Pancreas (tissue), 10 donors: ENCODE measurements at places on chromosomes 6 and 20. TPM values are rescaled to one million over a fixed set of nuclear protein-coding genes. Genes with fewer than 3 reads are reported as not detected.

SAMD3 gene
- total RNA-seq = 1.1 TPM

EFCAB8 gene
- 0.19 TPM for total RNA-seq

COL9A3 gene
- 35.2 TPM for total RNA-seq

PSORS1C1 gene
- 0.26 TPM for total RNA-seq

E2F3 gene
- 0.51 TPM for total RNA-seq

ARMH2 gene
- total RNA-seq = not detected

MAS1 gene
- not detected for total RNA-seq

ABHD16B gene
- not detected for total RNA-seq

NKX2-2 gene
- total RNA-seq = 2.3 TPM

HSF2 gene
- total RNA-seq = 3.5 TPM

FAM209A gene
- 0.28 TPM for total RNA-seq

- DNase-seq = peak; percentile 71
Measured at GRCh38 chr20:63658749-63659187, 656 bp downstream of the RTEL1 start.

DNA sequence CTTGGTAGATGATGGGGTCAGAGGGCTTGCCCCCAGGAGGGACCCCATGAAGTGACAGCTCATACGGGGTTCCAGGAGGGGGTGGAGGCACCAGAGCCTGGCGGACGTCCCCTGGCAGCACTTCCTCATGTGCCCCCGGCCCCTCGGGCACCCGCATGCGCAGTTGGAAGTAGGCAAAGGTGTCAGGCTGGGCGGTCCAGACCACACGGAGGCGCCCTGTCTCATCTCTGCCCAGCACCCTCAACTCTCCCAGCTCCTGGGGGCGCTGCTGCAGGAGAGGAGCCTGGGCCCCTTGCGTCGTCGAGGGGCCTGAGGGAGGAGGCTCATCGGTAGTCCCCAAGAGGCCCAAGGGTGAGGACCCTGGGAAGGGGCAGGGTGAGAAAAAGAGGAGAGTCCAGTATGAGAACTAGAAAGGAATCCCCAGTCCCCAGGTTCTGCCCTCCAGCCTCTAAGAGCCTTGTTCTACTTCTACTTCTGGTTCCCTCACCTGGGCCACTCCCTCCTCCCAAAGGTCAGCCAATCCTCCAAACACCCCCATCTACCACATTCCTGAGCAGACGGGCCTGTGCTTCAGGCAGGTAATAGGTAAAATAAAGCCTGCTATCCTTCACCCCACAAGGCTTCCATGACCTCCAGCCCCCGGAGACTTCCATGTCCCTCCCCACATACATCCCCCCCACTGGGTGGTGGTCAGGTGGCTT is 23.2 kb downstream of the TNXB start:
- DNase-seq = peak; percentile 54

GRCh38 chr6:90533615-90534336 is 53.1 kb downstream of the MAP3K7 start:
- DNase-seq = no peak

GRCh38 chr6:15247500-15248450 is 1.9 kb downstream of the JARID2 start:
- DNase-seq = peak; percentile 84

GRCh38 chr6:103273048-103273447 is 1586.7 kb downstream of the HACE1 start:
- DNase-seq = no peak

GRCh38 chr20:58542411-58543095 is 27.4 kb upstream of the APCDD1L start:
- peak; percentile 36 for DNase-seq

DNA sequence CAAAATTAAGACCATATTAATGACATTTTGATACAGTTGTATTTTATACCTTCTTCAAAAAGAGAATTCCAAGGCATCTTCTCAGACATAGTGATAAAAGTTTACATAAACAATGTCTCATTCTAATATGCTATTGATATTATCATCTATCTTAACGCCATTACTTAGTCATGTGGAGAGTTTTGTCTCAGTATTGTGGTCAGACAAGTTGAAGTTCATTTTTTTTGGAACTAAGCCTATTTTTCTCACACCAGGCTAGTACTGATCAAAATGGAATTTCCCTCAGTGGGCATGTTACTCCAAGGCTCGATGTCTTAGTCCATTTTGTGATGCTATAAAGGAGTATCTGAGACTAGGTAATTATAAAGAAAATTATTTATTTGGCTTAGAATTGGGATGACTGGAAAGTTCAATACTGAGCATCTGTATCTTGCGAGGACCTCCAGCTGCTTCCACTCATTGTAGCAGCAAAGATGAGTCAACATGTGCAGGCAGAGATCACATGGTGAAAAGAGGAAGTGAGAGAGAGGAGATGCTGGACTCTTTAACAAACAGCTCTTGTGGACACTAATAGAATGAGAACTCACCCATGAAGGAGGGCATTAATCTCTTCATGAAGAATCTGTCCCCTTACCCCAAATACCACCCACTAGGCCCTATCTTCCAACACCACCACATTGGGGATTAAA is 825.5 kb upstream of the MANEA start:
- no peak for DNase-seq

GRCh38 chr6:44286285-44286565 is 16.0 kb downstream of the TMEM151B start:
- DNase-seq = no peak

- no peak for DNase-seq
Measured at GRCh38 chr6:157292202-157292601, 31.1 kb downstream of the TMEM242 start.

- no peak for DNase-seq
Measured at GRCh38 chr20:47272893-47273590, 83.5 kb downstream of the ZMYND8 start.

DNA sequence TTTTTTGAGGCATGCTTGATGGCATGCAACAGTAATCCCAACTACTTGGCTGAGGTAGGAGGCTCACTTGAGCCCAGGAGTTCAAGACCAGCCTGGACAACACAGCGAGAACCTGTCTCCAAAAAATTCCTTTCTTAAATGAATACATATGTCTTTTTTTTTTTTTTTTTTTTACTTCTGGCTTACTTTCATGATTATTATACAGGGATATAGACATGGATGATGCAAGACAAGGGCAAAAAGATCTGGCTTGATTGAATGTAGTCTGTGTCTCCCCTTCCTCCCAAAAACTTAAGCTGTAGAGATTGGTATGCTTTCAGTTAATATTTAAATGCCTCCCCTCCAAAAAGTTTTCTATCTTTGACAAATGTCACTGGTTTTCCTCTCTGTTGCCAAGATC is 7.6 kb downstream of the SNX3 start:
- DNase-seq = no peak

DNA sequence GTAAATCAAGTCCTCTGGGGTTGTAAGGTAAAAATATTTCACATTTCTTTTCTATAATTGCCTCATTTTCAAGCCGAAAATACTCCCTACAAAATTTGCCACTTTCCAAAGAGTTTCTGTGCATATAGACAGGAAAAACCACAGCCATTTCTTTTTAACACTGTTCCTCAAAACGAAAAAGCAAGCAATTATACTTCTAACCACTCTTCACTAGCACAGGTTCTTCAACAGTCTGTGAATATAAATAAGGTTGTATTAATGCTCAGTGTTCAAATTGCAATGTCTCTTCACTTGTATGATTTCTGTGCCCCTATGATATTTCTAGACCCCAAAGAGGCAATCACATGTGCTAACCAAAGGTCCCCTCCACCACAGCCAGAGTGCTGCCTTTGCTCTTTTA is 206.0 kb downstream of the SIM1 start:
- no peak for DNase-seq

DNA sequence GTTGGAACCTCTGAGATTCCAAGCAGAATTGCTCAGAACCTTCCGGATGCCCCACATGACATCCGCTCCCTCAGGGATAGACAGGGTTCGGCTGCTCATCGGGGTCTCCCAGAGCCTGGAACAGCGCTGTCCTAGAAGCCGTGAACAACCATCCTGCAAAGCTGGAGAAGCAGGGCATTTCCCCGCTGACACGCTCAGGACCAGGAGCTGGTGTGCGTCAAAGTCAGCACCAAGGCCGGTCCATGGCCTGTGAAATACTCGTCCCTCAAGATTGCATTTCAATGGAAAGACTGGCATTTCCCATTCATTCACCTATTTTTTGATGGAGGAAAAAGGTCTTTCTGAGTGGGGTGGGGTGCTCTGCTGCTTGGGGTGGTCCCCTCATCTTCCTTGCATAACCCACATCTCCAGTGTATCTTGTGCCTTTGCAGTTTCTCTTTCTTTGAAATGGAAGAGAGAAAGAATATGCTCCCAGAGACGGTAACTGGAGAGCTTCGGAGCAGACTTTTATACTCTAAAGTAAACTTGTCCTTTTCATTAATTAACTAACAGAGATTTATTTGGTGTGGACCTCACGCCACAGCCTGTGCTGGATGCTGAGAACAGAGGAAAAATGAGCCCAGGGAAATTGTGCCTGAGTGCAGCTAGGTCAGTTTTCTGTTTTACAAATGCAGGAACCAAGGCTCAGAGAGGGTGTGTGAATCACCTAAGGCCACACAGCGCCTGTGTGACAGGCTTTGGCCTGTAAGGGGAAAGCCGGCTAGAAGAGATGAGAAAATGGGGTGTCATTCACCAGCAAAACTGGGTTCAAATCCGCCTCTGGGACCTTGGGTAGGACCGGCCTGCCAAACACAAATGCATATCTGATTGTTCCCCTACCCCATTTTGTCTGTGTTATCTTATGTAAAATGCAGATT is 52.4 kb downstream of the RBM38 start:
- no peak for DNase-seq

DNA sequence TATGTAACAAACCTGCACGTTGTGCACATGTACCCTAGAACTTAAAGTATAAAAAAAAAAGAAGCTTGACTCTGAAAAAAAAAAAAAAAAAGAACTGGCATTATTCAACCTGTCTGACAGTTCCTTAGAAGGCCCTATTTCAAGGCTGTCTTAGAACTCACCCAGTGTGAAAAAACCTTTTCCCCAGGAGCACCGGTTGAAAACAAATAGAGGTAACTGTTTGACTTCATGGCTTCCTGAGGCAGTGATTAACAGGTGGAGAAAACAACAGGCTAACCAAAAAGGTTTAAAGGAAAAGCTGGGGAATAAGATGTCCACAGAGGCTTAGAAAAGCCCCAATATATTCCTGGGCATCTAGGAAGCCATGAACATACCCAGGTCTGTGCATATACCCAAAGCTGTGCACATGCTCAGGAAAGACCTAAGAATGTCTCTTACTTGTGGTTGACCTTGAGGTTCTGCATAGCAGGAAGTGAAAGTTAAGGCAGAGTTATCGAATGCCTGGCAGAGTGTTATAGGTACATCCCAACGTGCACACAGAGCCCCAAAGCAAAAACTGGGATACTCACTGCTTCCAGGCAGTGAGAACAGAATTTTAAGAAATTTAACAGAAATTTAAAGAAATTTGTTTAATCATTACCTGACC is 7.0 kb downstream of the UQCC1 start:
- DNase-seq = no peak

DNA sequence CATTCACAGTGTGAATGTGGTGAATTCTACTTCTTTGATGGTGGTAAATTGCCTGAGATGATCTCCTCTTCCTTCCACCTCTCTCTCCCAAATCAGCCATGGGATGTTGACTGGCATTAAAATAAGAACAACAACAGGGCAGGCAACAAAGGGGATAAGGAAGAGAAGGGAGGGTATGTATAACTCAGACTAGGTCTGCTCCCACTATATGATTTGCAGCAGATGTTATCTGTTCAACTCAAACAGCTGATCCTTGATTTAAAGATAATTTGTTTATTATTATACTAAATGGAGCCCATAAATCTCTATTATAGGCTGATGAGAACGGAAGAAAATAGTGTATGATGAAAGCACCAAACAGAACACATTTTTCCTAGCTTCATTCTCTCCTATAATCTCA is 262.0 kb downstream of the BTBD3 start:
- DNase-seq = no peak

DNA sequence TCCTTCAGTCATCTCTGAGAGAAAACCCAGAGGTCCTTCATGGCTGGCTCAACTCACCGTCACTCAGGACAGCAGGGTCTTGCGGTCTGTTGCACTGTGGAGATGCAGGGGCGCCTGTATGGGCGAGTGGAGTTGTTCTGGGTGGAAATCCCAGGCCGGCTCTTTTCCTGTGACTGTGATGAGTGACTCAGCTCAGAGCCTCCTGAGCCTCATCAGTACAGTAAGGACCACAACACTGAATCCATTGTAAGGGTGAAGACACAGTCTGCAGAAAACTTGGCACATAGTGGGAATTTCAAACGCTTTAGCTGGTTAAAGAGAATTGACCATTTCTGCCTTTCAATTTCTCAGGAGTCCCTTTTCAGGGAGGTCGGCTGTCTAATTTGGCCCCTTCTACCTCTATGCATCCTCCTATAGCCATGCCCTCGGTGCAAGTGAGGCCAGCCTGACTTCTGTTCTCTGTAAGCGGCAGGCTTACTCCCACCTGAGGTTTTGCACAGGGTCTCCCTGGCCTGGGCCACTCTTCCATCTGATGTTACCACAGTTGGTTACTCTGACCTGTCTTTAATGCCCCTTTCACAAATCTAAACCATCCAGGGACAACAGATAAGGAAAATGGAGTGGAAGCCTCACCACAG is 35.5 kb upstream of the TBXT start:
- DNase-seq = no peak

GRCh38 chr20:7180256-7181045 is 413.0 kb downstream of the BMP2 start:
- no peak for DNase-seq

GRCh38 chr6:17115251-17116116 is 13.6 kb downstream of the STMND1 start:
- DNase-seq = no peak

DNA sequence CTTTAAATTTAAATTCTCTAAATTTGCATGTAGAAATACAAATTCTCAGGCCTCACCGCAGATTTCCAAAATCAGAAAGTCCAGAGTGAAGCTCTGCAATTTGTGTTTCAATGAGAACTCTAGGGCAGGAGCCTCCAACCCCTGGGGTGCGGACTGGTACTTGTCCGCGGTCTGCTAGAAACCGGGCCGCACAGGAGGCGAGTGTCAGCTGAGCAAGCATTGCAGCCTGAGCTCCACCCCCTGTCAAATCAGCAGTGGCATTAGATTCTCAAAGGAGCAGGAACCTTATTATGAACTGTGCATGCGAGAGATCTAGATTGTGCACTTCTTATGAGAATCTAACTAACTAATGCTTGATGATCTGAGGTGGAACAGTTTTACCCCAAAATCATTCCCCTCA is 203.0 kb upstream of the PCSK2 start:
- DNase-seq = no peak

DNA sequence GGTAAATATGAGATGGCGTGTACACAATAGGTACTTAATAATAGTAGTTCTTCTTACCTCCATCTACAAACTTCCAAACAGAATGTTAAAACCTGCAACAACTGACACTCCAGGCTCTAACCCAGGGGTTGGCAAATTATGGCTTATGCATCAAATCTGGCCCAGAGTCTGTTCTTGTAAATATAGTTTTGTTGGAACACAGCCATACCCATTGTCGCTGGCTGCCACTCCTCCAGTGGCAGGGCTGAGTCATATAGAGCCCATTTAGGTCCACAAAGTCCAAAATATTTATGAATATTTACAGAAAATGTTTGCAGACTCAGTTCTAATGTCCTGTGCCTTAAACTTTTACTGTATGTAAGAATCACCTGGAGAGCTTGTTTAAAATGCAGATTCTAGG is 69.9 kb upstream of the BTBD3 start:
- no peak for DNase-seq
